Naive thymus-derived CD4-positive, alpha-beta T cell (primary cell): ENCODE measurements at places on chromosomes 3 and 15.

- no peak overlapping the region for H3K27ac ChIP-seq
- H3K36me3 ChIP-seq = no peaks in the 10 kb centered on the region
- H3K27me3 ChIP-seq = no peaks in the 10 kb centered on the region
- DNase-seq = no peak
Measured at GRCh38 chr3:6680119-6680806, 180.7 kb upstream of the GRM7 start.

DNA sequence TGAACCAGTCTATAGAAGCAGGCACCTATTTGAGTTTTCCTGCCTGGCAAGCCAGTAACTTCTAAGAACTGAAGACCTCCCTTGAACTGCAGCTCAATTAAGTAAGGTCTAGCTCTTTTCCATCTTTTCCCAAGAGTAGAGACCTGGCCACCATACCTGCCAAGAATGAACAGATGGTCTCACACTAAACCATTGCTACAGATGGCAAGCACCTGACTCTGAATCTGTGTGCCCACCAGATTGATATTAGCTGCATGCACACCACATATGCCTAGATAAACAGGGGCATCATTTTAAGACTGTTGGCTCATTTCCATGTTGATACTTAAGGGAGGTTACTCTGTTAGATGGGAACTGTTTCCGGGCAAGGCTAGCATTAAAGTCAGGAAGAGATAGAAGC is 34.8 kb upstream of the GSK3B start:
- H3K4me3 ChIP-seq = no peak overlapping the region
- no peak for DNase-seq
- H3K27me3 ChIP-seq = no peaks in the 10 kb centered on the region
- no peaks in the 10 kb centered on the region for H3K36me3 ChIP-seq

GRCh38 chr3:44989636-44990373 is 13.8 kb downstream of the EXOSC7 start:
- no peaks in the 10 kb centered on the region for H3K27me3 ChIP-seq
- no peaks in the 10 kb centered on the region for H3K4me1 ChIP-seq
- no peak overlapping the region for H3K27ac ChIP-seq
- H3K4me3 ChIP-seq = no peak overlapping the region
- H3K36me3 ChIP-seq = peaks cover 4% of the 10 kb centered on the region
- no peak for DNase-seq

GRCh38 chr15:74866090-74866489 is 7.1 kb downstream of the SCAMP2 start:
- peak overlapping the region; percentile 27 for H3K27ac ChIP-seq
- no peaks in the 10 kb centered on the region for H3K36me3 ChIP-seq
- peaks cover 62% of the 10 kb centered on the region for H3K4me1 ChIP-seq
- no peak for DNase-seq
- no peak overlapping the region for H3K4me3 ChIP-seq

DNA sequence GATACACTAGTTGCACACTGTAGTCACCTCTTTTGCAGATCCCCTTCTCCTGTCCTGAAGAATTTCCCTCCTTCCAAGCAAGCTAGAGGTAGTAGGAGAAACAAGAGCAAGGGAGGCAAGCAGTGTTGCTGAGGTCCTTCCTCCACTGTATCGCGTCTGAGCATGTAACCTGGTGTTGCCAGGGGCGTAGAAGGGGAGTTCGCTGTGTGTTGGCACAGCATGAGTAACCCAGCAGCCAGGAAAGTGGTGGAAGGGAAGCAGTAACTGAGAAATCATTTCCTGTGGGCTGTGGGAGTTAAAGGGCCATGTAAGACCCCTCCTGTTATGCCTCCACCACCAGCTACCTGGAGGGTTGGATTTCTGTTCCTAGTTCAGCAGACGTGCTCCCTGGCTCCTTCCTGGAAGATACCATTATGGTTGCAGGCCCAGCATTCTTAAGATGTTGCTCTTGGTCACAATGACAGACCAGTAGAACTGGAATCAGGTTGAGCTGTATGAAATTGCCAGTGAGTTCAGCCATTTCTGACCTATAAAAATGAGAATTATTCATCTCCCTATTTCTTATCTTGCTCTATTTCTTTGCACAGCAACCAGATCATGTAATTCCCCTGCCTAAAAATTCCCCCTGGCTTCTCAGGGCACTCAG is 215.3 kb upstream of the TOPAZ1 start:
- no peaks in the 10 kb centered on the region for H3K4me1 ChIP-seq
- peaks cover 4% of the 10 kb centered on the region for H3K27me3 ChIP-seq
- H3K27ac ChIP-seq = no peak overlapping the region
- no peak overlapping the region for H3K4me3 ChIP-seq
- DNase-seq = no peak

DNA sequence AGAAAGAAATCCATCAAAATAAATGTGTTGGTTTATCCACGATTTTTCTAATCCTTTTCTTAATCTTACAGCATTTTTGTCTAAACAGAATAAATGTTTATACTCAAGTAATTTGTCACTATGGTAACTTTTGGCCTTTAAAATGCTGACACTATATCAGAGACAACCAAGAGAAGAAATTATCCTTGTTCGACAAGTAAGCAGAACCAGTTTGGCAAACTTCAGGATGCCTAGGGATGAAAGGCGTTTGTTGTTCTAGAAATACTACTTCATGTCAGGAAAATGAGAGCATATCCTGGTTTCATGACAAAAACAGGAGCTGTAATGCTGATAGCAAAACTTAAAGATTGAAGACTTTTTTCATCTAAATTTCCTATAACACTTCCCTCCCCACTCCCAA is 308.0 kb upstream of the ATP11B start:
- H3K27me3 ChIP-seq = no peaks in the 10 kb centered on the region
- DNase-seq = no peak
- no peaks in the 10 kb centered on the region for H3K36me3 ChIP-seq
- H3K4me1 ChIP-seq = no peaks in the 10 kb centered on the region
- no peak overlapping the region for H3K4me3 ChIP-seq
- H3K27ac ChIP-seq = no peak overlapping the region

DNA sequence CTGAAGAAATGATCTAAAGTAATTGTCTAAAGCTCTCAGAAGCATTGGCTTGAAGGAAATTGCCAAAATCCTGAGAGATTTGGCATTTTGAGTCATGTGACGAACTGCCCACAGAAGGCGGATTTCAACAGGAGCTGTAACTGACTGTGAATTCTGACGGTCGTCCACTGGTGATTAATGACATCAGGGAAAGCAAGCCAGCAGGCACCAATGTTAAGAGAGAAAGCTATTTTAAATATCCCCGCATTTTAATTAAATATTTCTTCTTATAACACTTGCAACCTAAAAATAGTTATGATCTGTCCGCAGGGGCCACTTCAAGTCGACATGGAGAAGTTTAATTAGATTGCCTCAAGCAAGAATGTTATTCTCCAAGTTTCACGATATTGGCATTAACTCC is 51.6 kb downstream of the WNT5A start:
- H3K27me3 ChIP-seq = no peaks in the 10 kb centered on the region
- no peak overlapping the region for H3K27ac ChIP-seq
- DNase-seq = no peak
- no peaks in the 10 kb centered on the region for H3K36me3 ChIP-seq
- no peak overlapping the region for H3K4me3 ChIP-seq
- no peaks in the 10 kb centered on the region for H3K4me1 ChIP-seq

- H3K27me3 ChIP-seq = no peaks in the 10 kb centered on the region
- H3K4me1 ChIP-seq = peaks cover 12% of the 10 kb centered on the region
- no peak for DNase-seq
- no peak overlapping the region for H3K27ac ChIP-seq
Measured at GRCh38 chr3:10145685-10146084, 4.1 kb downstream of the VHL start.

GRCh38 chr3:195461594-195462307 is 18.9 kb upstream of the ACAP2 start:
- H3K36me3 ChIP-seq = no peaks in the 10 kb centered on the region
- H3K4me3 ChIP-seq = no peak overlapping the region
- DNase-seq = no peak
- H3K4me1 ChIP-seq = peaks cover 7% of the 10 kb centered on the region
- H3K27ac ChIP-seq = no peak overlapping the region

GRCh38 chr3:74000725-74001124 is 376.0 kb upstream of the PDZRN3 start:
- no peak overlapping the region for H3K4me3 ChIP-seq
- H3K27me3 ChIP-seq = no peaks in the 10 kb centered on the region
- H3K36me3 ChIP-seq = no peaks in the 10 kb centered on the region
- DNase-seq = no peak

DNA sequence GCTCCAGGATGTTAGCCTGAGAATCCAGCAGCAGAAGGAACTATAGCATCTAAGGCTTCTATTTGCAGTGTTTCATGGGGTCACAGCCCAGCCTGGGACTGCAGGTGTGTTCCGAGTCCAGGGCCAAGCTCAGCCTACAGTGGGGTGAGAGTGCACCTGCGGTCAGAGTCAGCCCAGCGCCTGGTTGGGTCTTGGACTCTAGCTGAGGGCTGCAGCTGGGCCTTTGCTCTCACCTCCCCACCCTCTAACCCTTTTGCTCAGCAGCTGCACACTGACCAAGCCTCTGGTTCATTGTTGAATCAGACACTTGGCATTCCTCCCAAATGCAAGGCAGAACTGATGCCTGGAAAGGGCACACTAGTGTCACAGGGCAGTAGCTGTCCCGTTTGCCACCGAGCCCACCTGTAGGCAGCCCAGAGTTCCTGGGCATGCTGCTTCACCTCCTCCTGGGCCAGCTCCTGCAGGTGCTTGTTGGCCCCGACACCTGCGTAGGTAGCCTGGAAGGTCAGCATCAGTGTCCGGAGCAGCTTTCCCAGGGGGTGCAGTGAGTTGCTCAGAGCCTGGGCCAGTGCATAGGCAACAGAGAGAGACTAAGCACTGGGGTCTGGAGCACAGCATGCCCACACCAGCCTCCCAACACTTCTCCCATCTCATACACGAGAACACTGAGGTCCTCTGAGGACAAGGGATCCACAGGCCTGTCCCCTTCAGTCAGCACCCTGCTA is 17.5 kb downstream of the ALS2CL start:
- H3K36me3 ChIP-seq = peaks cover 3% of the 10 kb centered on the region
- DNase-seq = no peak
- H3K4me3 ChIP-seq = no peak overlapping the region
- H3K27me3 ChIP-seq = no peaks in the 10 kb centered on the region
- H3K27ac ChIP-seq = no peak overlapping the region

DNA sequence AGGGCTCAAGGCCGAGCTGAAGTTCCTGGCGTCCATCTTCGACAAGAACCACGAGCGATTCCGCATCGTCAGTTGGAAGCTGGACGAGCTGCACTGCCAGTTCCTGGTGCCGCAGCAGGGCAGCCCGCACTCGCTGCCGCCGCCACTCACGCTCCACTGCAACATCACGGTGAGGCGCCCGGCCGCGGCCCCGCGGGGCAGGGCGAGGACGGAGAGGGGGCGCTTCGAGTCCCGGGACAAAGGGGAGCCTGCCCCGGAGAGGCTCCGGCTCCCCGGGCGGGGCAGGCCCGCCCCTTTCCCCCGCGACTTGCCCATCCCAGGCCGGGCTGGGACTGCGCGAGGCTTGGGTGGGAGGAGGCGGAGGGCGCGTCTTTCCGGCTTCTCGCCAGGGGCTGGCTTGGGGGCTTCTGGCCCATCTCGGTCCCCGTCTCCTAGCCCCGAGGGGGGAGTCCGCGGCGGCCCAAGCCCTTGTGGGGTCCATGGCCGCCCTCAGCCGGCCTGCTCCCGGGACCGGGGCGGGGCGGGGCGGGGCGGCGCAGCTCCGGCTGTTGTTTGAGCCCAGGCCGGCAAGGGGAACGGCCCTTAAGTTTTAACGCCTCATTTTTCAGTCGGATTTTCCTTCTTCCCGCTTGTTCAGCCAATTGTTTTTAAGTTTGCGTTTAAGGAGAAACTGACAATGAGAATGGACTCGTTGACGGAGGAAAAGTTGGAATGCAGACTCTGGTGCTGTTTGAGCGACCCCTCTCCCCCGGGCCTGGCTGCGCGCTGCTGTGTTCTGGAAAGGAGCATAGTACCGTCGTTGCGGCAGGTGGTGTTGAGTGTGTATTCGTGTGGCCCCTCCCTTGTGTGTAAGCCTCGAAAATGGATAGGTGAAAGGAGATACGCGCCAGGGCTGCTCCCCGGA is 683 bp downstream of the UBE2Q2 start:
- peak; percentile 63 for DNase-seq
- no peaks in the 10 kb centered on the region for H3K27me3 ChIP-seq
- peak overlapping the region; percentile 68 for H3K4me3 ChIP-seq
- H3K27ac ChIP-seq = peak overlapping the region; percentile 76

GRCh38 chr3:170713653-170714052 is 127.8 kb upstream of the SLC7A14 start:
- H3K27me3 ChIP-seq = no peaks in the 10 kb centered on the region
- H3K27ac ChIP-seq = no peak overlapping the region
- DNase-seq = no peak
- H3K36me3 ChIP-seq = no peaks in the 10 kb centered on the region

- H3K4me3 ChIP-seq = no peak overlapping the region
- no peak overlapping the region for H3K27ac ChIP-seq
- peaks cover 19% of the 10 kb centered on the region for H3K36me3 ChIP-seq
- no peak for DNase-seq
- no peaks in the 10 kb centered on the region for H3K27me3 ChIP-seq
- peaks cover 6% of the 10 kb centered on the region for H3K4me1 ChIP-seq
Measured at GRCh38 chr3:12489832-12490231, 5.6 kb downstream of the TSEN2 start.

GRCh38 chr3:185559706-185560090 is 7.3 kb upstream of the LIPH start:
- no peaks in the 10 kb centered on the region for H3K27me3 ChIP-seq
- H3K4me1 ChIP-seq = peaks cover 12% of the 10 kb centered on the region
- no peak overlapping the region for H3K27ac ChIP-seq
- no peak overlapping the region for H3K4me3 ChIP-seq
- H3K36me3 ChIP-seq = no peaks in the 10 kb centered on the region

DNA sequence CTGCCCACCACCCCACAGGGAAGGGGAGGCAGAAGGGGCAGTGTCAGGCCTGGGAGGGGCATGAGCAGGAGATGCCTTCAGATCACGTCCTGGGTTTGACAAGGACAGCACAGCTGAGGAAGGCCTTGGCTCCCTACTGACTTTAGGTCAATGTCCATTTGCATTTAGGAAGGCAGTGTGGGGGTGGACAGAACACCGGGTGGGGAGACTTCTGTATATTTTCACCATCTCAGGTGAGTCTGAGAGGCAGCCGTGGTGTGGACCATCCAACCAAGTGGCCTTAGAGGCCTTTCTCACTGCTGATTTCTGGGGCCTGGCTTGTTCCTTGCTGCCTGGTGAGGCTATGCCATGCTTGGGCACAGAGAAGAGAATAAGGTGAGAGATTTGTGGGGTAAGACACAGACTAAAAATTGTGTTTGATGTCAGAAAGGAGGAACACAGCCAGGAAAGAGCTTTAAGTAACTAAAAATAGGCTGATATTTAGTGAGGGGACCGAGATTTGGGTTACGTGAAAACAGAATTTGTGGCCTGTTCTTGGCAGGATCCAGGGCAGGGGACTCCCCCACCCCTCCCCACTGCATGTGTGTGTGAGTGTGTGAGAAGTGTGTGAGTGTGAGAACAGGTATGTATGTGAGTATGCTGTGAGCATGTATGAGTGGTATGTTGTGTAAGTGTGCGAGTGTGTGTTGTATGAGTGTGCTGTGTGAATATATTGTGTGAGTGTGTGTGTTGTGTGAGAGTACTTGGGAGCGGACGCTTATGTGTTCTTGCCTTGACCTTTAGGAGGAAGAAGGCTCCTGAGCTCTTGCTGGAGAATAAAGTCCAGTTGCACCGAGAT is 11.8 kb upstream of the PLA2G4E start:
- H3K27me3 ChIP-seq = no peaks in the 10 kb centered on the region
- H3K36me3 ChIP-seq = no peaks in the 10 kb centered on the region
- H3K27ac ChIP-seq = no peak overlapping the region
